Right lobe of liver (tissue), 6 donors: ENCODE measurements at places on chromosomes 1 and 21. TPM values are rescaled to one million over a fixed set of nuclear protein-coding genes. Genes with fewer than 3 reads are reported as not detected.

DNA sequence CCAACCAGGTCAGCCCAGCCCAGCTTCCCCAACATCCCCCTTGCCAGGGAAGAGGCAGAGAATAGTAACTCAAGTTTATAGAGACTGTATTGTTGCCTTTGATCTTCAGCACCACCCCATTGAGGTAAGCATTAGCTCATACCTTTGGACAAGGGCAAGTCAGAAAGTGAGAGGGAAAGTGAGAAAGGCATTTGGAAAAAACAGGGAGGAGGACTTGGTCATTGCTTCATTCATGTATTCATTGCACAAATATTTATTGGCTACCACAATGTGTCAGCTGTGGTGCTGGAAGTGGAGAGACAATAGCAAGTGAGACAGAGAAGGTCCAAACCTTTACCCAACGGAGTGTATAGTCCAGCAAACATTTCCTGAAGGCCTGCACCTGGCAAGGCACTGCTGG lies 561.2 kb downstream of the KIF26B start:
- no peak for DNase-seq

The ZNF593OS gene
- not detected for total RNA-seq

DNA sequence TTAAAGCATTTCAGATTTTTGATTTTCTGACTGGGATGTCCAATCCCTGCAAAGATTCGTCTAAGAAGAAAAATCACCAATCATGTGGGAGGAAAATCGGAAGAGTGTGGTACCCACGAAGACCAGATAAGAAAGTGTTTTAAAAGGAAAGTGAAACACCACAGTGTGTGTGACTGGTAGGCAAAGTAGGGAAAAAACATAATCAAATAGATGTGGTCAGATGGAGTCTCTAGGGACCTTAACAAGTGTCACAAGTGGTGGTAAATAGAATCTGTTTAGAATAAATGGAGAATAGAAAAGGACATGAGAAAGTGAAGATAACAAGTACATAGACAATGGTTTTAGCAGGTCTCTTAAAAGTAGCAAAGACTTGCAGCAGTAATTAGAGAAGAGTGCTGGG lies 154.6 kb downstream of the SLC30A10 start:
- DNase-seq = no peak

DNA sequence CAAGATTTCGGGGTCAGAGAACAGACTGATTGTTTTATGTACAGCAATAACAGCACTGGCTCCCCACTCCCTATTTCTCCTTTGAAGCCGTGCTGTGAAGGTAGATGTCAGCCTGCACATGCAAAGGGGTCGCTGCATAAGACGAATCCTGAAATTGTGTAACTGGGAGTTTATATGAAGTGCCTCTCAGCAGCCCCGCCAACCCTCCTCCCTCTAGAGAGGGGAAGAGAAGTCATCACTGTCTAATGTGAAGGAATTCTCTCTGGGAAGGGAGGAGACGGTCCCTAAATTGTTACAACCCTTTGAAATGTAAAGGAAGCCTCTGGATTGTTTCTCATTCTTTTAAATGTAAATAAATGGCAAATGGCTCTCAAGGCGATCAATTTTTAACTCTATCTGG lies 545.3 kb downstream of the PLA2G4A start:
- no peak for DNase-seq

- no peak for DNase-seq
These were observed 9.3 kb downstream of the HLX start for GRCh38 chr1:220888417-220888986.

GRCh38 chr1:119768778-119769177 lies at the start of gene HMGCS2:
TSS of gene HMGCS2 (minus strand) at chr1:119768905. CDS start at chr1:119768844, 61 bp downstream.
- DNase-seq = peak; percentile 69

- no peak for DNase-seq
These were observed 3.1 kb upstream of the MOB3C start for GRCh38 chr1:46619656-46620258.

DNA sequence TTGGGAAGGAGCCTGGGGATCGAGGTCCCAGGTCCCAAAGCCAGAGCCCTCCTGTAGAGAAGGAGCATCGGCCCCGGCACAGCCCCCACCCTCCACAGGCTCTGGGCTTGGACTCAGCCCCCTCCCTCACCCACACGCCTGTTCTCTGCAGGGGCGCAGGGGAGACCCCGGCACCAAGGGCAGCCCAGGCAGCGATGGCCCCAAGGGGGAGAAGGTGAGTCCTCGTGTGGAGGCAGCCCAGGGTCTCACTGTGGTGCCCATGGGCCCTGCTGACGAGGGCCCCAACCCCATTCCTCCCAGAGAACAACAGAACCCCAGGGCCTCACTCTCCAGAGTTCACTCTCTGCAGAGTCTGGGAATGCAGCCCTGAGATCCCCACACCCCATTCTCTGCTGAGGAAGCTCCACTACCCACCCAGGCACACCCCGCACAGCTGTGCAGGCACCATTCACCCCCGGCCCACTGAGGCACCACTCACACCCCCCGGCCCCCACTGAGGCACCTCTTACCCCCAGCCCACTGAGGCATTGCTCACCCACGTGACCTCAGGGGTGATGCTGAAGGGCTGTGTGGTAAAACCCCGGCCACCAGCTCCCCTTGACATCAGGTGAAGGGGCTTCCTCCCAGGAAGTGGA lies 21.8 kb downstream of the COL6A2 start:
- no peak for DNase-seq

- DNase-seq = no peak
These were observed 168.5 kb upstream of the ZC3H12A start for GRCh38 chr1:37305841-37306240.

GRCh38 chr21:45592626-45593134 lies 50.4 kb upstream of the SLC19A1 start:
- DNase-seq = peak; percentile 14

DNA sequence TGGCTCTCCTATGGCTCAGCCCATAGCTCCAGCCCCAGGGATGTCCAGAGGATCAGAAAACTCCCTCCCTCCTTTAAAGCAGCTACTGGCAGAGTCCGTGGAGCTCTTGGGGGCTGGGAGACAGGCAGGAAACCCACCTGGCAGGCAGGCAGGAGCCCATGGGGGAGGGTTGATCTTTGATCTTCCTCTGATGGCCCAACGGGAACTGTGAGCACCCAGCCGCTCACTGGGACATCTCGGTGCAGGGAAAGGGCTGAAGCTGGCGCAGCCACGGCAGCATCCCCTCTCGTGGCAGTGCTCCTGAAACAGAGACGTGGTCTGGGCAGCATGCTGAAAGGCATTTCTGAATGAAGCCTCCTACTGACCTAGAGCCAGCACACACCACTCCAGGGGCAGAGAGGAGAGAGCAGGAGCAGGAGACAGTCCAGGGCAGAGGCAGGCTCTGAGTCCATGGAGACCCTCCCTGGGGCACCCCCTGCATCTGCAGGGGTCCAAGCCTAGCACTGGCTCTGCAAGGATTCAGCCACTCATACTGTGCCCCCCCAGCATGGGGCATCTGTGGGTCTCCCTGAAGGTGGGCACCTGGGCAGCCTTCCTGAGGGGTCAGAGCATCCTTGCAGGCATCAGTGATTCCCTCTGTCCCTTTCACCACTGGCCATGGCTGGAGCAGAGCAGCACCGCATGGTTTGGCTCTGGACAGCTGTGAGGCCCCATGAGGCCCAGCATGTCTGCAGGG lies 4.9 kb upstream of the SLX9 start:
- no peak for DNase-seq

- peak; percentile 60 for DNase-seq
These were observed 19.2 kb upstream of the PEF1 start for GRCh38 chr1:31663622-31664452.

DNA sequence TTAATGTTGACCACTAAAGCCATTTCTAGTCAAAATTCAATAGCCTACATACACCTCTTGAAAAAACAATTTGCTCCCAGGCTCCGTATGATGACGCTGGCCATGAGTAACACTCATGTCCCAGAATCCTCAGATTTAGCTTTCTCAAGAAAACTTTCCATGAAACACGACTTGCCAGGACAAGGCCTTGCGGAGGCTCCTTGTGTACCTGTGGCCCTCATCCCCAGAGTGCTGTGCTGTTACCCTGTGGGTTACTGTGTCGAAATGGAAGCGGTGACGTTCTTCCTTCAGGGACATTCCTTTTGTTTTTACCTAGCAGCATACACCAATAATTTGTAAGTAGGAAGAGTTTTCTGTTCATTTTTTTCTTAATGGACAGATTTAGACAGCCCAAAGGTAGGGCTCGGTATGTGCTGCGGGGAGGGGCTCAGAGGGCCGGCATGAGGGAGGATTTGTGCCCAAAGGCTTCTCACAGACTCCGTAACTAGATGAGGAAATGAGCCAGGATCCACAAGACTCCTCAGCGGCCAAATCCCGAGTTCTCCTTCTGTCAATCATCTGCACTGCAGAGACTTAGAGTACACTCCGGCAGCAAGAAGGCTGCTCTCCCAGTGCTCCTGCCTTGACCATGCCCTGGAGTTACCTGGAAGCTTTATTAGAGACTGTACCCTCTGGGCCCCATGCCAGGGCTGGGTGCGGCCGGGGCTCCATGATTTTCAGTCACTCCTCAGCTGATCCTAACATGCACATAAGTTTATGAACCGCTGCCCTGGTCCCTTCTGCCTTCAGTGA lies 17.8 kb downstream of the GNG12 start:
- no peak for DNase-seq

The LCE1F gene
- not detected for total RNA-seq

DNA sequence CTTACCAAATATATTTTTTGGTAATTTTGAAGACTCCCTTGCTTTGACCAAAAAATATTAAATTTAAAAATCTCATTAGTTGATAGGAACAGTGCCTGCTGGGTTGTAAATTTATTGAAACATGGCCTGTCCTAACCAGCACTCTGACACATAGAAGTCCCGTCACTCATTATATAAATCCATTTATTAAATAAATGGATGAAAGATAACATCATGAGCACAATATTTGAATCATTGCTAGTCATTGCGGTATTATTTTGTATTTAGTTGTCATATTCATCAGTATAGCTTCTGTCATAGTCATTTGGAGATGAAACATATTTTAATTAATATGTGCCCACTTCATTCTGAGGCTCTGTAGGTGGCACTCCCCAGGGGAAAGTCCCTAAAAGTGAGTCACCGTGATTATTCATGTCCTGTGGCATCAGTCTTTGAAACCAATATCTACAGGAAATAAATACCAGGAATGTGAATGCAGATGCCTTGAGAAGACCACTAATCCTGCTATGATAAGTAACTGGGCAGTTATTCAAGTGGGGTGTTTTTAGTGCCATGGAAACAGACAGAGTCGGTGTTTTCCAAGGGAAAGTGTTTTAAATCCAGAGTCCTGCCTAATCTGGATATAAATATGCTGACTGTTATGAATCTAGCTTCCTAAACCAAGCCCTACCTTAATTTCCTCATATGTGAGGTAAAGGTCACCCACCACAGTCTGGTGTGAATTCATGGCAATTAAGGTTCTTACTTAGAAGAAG lies 302.0 kb downstream of the DUSP10 start:
- DNase-seq = no peak

The LCE2B gene
- total RNA-seq = not detected

DNA sequence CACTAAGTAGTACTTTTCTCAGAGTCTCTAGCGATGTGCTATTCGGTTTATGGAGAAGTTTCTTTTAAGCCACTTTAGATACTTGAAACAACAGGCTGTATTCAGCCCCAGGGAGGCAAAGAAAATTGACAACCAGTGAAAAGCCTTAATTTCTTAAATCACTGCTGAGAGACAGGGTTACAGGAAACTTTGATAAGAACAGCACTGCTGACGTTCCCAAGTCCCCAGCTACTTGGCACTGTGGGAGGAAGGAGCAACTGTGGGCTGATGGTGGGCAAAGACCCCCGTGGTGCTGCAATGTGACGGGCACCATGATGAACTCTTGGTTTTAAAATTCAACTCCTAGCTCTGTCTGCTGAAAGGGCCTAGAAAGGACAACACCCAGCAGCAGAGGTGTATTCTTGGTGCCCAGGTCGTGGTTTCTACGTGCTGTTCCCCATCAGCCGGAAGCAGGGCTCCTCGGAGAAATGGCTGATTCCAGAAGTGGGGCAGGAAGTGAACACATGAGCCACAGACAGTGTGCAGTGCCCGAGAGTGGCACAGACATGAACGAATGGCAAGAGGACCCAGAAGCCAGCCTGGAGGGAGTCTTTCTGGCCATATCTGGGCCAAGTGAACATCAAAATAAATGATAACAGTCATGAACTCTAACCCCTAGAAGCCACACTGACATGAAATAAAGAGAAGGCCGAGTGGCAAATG lies 5.3 kb downstream of the PTTG1IP start:
- no peak for DNase-seq

The PCP4 gene
- not detected for total RNA-seq

The TSSK3 gene
- total RNA-seq = 1.6 TPM

The MAP1LC3C gene
- not detected for total RNA-seq

DNA sequence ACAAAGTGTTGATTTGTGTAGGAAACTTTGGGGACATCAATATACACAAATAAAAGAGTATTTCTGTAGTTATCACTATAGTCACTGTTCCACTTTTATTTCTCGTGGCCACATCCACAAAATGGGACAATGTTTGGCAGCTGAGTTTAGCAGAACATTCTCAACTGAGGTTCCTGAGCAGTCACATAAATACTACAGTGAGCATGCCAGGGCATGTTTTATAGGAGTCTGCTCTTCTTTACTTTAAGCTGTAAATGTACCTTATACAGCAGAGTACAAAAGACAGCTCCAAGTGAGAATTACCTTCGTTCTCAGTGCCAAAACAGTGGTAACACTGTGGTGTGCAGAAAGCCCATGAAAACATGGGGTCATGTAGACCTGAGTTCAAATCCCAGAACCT lies 5.0 kb downstream of the BTG3 start:
- no peak for DNase-seq

The AMY1C gene
- not detected for total RNA-seq

GRCh38 chr1:156136970-156137483 lies 16.4 kb upstream of the SEMA4A start:
- DNase-seq = no peak

GRCh38 chr1:3561702-3562101 lies 49.6 kb downstream of the MEGF6 start:
- DNase-seq = no peak

GRCh38 chr1:1435106-1435903 lies at the start of gene VWA1:
TSS of gene VWA1 (plus strand) at chr1:1435690. CDS start at chr1:1435749, 59 bp downstream.
- peak; percentile 80 for DNase-seq

DNA sequence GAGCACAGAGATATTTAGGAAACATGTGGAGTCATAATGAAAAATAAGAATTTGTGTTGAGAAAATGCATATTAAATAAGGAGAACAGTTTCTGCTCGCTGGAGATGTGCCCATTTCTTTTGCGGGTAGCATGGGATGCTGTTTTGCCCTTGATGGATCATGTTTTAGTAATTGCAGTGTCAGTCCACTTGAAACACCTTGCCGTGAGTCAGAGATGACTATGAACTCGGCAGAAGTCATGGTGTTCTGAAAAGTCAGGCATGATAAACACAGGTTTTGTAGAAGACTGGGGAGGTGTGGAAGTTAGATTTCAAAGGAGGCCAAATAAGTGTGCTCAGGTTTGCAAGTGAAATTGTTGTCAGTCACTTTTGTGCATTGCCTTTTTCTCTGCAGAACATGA lies 315.0 kb upstream of the LRRC7 start:
- no peak for DNase-seq

GRCh38 chr1:97680894-97681293 lies 239.9 kb downstream of the DPYD start:
- DNase-seq = no peak

DNA sequence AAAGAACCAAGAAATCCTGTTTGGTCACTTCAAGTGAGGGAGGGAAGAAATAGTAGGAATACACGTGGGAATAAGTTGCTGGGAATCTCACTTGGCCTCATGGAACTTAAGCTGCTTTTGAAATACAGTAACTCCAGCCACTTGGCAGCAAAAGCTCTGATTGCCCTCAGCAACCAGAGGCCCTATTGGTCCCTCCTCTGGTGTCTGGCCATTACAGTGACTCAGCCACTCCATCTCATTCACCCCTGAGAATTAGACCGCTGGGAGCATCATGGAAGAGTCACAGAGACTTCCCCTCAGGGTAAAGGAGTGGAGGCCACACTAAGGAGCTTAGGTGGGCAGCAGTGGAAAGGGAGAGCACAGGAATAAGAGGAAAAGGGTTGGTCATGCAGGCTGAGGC lies 99.6 kb downstream of the ELAVL4 start:
- no peak for DNase-seq

The LAMC2 gene
- 0.30 TPM for total RNA-seq
